ENCODE measurements at places on chromosomes 6 and 20.

DNA sequence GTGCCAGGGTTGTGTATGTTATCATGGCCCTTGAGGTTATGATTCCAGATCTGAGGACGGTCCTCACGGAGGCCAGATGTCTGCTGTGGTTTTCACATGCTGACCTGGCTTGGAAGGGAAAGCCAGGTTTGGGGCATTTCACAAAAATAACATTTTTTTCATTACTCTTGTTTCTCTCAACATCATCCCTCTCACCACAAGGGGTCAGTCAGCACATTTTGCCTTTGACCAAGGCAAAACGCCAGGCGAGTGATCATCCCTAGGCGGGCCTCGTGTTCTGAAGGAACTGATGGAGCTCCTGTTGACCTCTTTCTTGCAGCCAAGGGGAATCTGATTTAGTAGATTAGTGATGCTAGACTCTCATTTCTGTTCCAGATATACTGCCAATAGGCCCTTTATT, 133.5 kb downstream of the TBC1D7 start:
- peak; percentile 22 for DNase-seq

GRCh38 chr6:30349421-30350177, 4.6 kb downstream of the RPP21 start:
- DNase-seq, result no peak

- no peak for DNase-seq
Measured at GRCh38 chr20:61773926-61774587, 291.6 kb downstream of the TAF4 start.

GRCh38 chr6:166849749-166850183, 106.6 kb downstream of the RNASET2 start:
- no peak for DNase-seq

GRCh38 chr6:28523241-28523622, 2.4 kb upstream of the GPX5 start:
- DNase-seq, result peak; percentile 59

- DNase-seq, result no peak
Measured at GRCh38 chr6:151091571-151091970, 148.2 kb upstream of the AKAP12 start.

GRCh38 chr20:4674672-4675071, 47.0 kb upstream of the PRND start:
- DNase-seq, result no peak

DNA sequence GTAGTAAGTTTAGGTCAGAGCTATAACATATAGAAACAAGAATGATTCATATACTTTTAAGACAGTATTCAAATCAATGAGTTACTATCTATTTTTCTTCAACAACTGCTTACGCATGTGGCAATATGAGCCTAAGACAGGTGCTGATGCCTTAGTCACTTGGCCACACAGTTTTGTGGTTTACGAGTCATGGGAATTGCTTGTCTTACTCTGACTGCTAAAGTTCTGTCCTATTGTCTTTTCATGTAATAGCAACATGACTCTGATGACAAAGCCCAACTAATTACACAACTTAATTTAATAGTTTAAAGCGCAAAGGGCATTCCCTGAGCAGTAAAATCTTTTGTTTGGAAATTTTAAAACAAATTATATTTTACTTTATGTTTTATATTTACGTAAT, 159.3 kb upstream of the CENPW start:
- DNase-seq, result no peak

DNA sequence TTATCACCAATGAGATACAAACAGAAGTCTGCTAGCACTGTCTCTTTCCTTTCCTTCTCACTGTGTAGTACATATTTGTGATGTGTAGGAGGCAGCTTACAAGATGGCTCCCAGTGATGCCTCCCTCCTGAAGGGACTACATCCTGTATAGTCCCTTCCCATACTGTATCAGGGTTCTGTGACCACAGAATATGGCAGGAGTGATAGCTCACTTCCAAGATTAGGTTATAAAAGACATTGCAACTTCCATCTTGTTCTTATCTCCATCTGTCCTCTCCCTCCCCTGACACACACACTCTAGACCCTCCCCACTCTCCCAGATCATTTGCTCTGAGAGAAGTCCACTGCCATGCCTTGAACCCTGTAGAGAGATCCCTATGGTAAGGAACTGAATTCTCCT, 38.0 kb downstream of the SESN1 start:
- DNase-seq, result no peak

DNA sequence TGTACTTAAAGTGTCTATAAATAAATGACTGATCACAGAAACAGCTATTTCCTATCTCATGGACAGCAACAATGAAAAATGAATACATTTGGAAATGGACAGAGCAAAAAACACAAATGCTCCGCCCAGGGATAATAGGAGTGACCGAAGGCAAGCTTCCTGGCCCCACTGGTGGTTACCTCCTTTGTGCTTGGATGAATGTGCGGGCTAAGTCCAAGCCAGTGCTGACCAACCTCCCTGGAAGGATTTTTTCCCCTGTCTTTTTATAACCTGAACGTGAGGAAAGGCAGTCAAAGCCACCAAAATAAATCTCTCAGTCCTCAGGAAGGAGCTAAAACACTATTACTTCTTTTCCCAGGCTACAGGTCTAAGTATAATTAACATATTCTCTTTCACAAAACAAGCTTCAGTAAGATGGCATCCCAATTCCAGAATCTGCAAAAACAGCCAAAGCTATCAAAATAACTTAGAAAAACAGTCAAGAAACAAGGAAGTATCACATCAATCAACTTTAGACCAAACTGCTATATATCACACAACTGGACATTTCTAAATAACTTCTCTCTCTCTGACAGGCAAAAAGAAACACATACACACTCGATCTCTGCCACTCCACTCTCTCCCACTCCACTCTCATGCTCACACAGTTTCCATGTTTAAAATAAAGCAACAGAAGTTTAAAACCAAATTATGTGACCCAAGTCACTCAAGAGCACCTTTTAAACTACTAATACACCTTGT, 10.0 kb downstream of the KIF16B start:
- no peak for DNase-seq

GRCh38 chr6:89555806-89556205, 82.7 kb downstream of the LYRM2 start:
- no peak for DNase-seq

DNA sequence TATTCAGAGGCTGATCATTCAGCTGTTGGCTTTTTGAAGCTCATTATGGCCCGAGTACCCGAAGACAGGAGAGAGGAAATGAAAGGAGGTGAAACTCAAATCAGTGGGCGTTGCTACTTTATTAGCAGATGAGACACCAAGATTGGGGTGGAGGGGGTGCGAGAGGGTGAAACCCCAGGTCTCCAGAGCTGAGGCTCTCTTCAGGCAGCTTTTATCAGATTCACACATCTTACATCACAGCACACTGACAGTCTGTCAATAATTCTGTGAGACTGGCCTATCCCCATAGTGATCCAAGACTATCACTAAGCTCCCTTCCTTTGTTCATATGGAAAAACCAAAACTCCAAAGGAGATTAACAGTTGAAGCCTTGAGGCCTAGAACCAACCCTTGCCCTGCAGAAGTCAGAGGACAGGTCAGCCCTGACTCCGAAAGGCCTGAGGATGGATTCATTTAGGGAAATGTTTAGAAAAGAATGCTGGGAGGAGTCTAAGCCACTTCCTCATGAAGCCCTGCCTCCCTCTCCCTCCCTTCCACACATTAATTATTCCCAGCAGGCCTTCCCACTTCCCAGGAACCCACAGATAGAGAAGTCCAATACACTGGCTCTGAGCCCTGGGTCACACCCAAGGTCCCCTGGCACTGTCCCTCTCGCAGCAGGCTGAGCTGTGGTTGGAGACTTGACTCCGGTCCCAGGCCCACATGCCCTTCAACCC, 23.2 kb downstream of the TRERF1 start:
- DNase-seq, result peak; percentile 70

GRCh38 chr6:140561701-140562100, 1187.3 kb upstream of the CITED2 start:
- no peak for DNase-seq

DNA sequence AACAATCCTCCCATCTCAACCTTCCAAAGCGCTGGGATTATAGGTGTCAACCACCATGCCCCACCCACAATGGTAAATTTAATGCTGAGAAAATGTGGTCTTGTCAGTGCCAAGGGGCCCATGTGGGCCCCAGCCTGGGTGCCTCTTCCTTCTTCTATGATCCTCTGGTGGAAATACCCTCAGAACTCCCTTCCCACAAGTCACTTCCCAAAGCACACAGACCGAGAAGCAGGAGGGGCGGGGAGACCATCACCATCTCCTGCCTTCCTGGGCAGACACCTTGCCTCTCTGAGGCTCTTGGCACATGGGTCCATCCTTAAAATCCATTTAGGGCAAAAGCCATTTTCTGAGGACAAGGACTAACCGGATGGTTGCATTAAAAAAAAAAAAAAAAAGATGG, 59.0 kb downstream of the NOL4L start:
- DNase-seq, result no peak

GRCh38 chr6:89430201-89430962, 2.6 kb upstream of the ANKRD6 start:
- DNase-seq, result no peak

- DNase-seq, result no peak
Measured at GRCh38 chr6:95686895-95687294, 109.6 kb downstream of the MANEA start.

GRCh38 chr20:408843-409696, 971 bp downstream of the RBCK1 start:
- DNase-seq, result peak; percentile 15

GRCh38 chr6:6665555-6666243, 77.2 kb downstream of the LY86 start:
- DNase-seq, result no peak

GRCh38 chr20:35615667-35616464, at the start of gene SPAG4:
SPAG4 (plus strand) TSS chr20:35615829; CDS start chr20:35616004, 175 bp downstream.
- peak; percentile 100 for DNase-seq

- no peak for DNase-seq
Measured at GRCh38 chr6:129006724-129007514, 124.0 kb downstream of the LAMA2 start.

DNA sequence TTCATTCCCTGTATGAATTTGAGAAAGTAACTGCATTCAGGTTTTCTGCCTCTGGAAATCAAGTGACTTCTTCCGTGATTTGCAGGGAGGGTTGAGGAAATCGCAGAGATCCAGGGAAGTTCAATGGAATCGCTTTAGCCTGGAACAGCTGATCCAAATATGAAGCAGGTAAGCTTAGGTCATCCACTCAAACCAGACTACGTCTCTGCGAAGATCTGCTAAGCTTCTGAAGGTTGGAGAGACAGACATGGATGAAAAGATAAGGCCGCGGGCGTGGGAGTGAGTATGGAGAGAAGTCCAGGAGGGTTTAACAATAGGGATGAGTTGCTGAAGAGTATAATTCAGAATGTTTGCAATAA, 34.2 kb upstream of the BTN3A2 start:
- DNase-seq, result peak; percentile 17

- DNase-seq, result no peak
Measured at GRCh38 chr6:1070085-1070521, 241.8 kb upstream of the FOXQ1 start.

DNA sequence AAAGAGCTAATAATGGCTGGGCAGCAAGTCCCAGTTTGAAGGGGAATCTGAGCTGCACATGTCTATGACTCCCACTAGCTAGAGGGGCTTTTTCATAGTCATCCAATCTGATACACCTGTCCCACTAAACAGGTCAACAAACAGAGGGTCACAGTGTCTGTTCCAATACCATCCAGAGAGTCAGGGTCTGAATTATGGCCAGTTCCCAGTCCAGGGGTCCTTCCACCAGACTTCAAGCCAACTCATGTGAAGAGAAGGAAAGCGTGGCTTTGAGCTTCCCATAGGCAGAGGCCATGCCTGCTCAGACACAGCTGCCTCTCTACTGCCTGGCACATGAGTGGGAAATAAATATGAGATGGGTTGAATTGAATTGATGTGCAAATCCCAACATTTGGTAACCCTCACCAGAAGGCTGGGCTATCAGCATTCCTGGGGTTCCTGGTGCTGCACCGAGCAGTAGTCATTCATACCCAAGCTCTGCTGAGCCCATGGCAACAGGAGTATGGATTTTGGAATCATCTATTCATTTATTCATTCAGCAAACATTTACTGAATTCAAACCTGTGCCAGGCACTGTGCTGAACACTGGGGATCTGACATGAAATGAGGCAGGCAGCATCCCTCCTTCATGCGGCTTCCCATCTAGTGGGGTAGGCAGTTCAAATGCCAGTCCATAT, 17.2 kb downstream of the TP53RK start:
- DNase-seq, result no peak

All from CD4-positive, alpha-beta T cell treated with Interleukin-17A for 1 hour (primary cell).